ENCODE measurements at places on chromosomes 12 and 14.

DNA sequence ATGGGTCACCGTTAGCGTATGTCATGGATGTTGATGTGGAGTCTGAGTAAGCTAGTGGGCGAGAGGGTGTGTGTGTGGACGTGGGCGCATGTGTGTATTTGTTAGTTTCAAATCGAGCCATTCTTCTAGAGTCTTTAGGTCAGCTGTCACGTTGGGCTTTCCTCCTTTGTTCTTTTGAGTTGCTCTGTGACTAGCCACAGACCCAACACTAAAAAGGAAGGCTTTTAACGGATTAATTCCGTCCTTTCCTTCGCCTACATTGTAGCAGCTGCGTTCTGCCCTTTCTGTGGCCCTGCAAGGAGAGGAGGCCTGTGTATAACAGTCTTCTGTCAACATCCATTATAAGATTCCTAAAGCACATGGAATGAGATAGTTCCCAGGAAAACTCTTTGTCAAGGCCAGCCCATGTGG, 117.2 kb upstream of the DNM1L start:
- DNase-seq, result no peak

- no peak for DNase-seq
These were observed 221.9 kb upstream of the FOXN3 start for GRCh38 chr14:89638891-89639290.

DNA sequence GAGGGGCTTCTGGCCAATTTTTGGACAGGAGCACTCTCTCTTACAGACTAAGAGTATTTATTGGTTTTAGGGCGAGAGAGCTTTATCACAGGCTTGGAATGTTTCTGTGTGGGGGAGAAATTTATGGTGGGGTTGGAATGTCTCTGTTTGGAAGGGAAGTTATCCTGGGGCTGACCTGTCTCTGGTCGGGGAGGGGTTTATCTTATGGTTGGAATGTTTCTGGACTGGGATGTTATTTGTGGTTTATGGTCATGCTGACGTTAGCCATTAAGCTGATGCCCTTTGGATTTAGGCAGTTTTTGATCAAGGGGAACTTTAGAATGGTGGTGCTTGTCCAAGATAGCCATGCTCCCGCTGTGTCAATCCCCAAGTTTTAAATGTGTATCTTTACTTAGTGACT, 614.8 kb downstream of the DIO2 start:
- DNase-seq, result no peak

- no peak for DNase-seq
These were observed 32.2 kb upstream of the SPTLC2 start for GRCh38 chr14:77648520-77649200.

GRCh38 chr14:76133103-76133502, 18.6 kb upstream of the GPATCH2L start:
- no peak for DNase-seq

All from activated T-helper 1 cell treated with Interleukin-2 at 50 U/mL for 16 hours (primary cell).